ENCODE measurements at places on chromosomes 12 and 14.

DNA sequence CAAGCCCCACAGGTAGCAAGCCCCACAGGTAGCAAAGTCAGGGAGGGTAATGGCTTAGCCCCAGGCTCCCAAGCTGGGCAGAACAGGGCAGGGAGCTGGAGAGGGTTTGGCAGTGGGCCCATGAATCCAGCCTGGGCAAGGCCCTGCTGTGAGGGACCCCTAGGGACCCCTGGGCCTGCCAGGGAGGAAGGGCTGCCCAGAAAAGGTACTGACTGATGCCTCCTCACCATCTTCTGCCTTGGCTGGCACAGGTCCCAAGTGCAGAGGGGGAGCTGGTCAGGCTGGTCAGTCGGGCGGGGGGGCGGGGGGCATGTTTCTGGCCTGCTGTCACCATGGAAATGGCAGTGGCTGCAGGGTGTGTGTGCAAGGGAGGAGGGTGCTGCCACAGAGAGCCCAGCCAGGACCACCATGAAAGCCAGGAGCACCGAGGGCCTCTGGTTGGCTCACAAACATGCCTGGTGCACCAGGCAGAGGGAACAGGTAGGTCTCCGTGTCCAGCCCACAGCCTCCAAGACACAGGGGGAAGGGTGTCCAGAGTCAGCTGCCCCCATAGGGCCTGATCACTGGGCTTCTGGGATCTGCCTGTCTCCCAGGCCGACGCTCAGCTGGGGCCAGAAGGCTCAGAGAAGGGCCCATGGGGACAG, 1.5 kb upstream of the CRIP2 start:
- DNase-seq, result no peak

- no peak for DNase-seq
Observed at GRCh38 chr12:122030424-122031035, 8.8 kb downstream of the BCL7A start.

DNA sequence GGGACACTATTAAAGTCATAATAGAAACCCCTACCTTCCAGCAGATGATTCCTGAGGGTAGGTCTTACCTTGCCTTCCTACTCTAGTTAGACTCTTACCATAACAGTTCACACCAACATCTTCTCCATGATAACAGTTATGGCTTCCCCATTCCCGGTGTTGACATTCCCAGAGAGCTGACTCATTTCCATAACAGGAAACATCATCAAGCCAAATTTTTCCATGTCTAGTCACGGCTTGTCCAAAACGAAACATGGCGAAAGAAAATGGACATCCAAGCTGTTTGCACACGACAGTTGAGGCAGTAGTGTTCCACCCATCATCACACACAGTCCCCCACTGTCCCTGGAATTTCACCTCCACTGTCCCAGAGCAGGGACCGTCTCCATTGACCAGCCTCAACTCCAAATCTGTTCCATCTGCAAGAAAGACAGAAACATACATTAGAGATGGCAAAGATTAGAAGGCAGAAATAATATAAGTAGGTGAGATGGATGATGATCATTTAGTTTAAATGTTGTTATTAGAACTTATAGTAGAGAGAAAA, 10.6 kb downstream of the CD163L1 start:
- DNase-seq, result no peak

DNA sequence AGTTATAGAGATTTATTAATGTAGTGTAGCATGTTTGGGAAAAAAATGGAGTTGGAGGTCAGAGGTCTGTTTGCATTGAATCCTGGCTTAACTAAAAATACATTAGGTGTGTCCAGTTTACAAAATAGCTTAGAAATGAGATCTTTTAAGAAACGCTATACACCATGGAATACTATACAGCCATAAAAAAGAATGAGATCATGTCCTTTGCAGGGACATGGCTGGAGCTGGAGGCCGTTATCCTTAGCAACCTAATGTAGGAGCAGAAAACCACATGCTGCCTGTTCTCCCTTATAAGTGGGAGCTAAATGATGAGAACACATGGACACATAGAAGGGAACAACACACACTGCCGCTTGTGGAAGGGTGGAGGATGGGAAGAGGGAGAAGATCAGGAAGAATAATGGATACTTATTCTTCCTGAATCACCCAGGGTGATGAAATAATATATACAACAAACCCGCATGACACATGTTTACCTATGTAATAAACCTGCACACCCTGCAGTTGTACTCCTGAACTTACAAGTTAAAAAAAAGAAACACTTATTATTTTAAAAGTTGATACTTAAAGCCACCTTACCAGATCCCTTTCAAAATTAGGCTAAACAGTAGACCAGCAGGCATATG, 14.0 kb upstream of the MYRFL start:
- DNase-seq, result no peak

- no peak for DNase-seq
Observed at GRCh38 chr14:23861666-23862065, 91.9 kb upstream of the DHRS4 start.

DNA sequence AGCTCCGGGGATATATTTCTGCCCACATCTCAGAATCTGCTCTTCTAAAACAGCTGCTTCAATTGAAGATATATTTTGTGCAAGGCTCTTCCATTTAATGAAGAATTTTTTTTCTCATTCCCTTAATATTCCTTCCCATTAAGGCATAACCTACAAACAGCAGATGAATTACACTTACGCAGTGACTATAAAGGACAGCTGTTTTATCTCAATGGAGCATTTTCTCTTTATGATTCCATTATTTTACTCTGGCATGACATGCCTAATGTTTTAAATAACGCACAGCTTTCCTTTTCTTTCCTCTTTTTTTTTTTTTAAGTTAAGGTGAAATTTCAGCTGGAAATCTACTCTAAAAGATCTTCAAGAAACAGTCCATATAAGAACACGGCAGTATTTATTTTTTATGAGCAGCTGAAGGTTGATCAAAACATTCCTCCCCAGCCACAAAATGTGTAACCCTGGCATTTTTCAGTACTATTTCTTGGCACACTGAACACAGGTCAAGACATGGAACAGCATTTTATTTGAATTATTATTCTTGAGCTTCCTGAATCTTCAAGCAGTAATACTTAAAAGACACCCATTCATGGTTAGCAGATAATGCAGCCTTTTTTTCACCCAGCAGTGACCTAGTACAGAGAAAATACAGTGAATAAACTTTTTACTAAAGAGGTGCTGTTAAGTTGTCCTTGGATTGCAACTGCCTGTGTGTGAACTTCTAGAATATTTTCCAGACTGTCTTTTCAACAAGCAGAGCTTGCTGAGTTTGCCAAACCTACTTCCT, 118.1 kb upstream of the FOXN3 start:
- no peak for DNase-seq

DNA sequence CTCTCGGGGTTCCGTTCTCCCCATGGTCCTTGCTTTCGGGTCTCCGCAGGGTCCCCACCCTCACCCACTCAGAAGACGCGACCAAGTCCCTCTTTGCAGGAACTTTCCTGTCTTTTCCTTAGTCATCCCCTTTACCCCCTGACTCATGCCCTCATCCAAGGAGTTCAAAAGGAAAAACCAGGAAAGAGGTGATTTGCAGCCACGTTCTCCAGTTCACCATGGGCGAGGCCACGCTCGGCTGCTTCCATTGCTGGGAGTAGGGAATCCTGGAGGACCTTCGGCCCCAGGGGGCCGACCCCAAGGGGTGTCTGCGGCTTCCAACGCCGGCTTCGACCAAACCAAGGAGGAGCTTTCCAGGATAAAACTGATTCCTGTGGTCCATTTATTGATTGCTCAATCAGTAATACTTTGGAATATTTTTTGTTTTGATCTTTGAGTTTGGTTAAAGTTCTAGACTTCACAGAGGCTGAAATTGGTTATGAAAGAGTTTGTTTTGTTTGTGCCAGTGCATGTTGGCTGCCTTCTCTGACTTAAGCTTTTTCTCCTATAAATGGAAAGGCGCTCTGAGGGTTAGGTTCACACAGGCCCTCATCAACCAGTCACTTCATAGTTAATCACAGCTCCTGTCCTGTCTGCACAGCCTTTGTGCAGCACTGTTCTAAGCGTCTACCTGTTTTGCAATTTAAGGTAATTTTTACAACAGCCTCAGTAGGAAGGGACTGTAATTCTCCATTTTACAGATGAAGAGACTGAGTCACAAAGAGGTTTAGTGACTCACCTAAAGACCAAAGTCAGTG, 827 bp downstream of the ALDH2 start:
- no peak for DNase-seq

DNA sequence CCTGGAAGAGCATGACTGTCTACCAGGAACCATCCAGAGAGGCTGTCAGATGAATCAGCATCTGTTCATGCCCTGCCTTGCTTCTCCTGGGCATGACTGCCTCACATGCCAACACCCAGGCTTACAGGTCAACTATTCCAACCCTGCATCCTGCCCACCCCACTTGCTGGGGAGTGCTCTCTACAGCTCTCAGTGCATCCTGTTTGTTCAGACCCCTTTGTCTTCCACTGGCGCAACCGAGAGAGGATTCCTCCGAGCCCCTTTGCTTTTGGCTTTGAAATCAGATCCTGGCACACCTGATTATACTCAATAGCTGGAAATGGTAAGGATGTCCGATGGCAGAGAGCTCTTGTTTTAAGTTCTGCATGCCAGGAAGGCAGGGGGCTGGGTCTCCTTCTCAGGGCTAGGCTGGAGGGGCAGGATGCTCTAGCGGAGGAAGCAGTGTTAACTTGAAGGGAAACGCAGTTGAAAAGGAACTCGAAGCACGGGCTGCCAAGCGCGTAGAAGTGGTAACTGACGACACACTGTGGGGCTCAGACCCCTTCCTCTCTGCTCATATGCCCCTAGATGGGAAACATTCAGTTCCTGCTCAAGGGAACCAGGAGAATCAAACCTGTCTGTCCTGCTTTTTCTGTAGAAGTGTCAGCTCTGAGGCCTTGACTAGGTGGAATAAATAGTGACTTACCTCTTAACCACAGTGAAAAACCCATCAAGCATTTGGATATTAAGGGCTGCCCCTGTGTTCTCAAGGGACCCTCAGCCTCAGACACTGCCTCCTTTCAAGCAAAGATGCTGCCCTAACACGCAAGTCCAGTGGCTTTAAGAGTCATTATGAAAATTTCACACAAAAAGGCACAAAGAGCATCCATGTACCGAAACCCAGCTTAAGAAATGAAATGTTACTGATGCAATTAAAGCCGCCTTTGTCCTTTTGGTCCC, 297.5 kb downstream of the ZFP36L1 start:
- no peak for DNase-seq

All from cerebellar nuclear complex (tissue), 1 donor.